ENCODE measurements at places on chromosomes 7 and 10. TPM values are rescaled to one million over a fixed set of nuclear protein-coding genes. Genes with fewer than 3 reads are reported as not detected.

DNA sequence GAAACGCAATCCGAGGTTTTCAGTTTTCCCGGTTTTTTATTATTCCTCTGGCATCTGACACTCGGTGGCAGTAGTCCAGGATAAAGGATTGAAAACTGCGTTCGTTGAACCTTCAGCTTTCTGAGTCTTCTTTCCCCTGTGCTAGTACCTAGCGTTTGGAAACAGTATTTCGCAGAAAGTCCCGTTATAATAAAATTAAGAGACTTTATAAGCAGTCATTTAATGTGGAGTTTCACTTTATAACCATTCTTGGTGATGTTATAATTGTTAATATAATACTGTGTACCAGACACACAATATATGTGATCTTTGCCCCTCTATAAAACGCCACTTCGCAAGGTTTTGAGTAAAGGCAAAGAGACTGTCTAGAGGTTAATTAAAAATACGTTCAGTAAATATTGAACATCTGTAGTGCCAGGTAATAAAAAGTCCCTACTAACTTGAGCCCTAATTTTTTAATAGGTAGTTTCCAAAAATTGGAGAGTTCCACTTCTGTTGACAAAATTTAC is 874 bp downstream of the CISD1 start:
- DNase-seq = no peak

PLEKHS1 gene
- not detected for polyA plus RNA-seq

PRLHR gene
- not detected for polyA plus RNA-seq

DNA sequence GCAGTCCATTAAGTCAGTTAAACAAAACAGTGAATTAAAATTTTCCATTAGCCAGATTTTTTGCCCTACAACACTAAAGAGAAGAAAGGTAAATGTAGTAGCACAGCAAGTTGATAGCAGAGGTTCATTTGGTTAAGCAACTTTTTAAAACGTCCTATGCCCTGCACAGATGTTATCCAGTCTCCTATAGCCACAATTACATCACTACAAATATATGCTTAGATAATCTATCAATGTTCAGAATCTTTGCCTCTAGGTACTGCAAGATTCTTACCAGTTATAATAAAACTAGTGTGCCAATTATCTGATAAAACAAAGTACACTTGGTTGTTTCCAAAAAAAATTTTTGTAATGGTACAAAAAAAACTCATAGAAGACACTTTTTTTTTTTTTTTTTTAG is 175.5 kb upstream of the MYO3A start:
- no peak for DNase-seq

CYP17A1 gene
- polyA plus RNA-seq = not detected

DNA sequence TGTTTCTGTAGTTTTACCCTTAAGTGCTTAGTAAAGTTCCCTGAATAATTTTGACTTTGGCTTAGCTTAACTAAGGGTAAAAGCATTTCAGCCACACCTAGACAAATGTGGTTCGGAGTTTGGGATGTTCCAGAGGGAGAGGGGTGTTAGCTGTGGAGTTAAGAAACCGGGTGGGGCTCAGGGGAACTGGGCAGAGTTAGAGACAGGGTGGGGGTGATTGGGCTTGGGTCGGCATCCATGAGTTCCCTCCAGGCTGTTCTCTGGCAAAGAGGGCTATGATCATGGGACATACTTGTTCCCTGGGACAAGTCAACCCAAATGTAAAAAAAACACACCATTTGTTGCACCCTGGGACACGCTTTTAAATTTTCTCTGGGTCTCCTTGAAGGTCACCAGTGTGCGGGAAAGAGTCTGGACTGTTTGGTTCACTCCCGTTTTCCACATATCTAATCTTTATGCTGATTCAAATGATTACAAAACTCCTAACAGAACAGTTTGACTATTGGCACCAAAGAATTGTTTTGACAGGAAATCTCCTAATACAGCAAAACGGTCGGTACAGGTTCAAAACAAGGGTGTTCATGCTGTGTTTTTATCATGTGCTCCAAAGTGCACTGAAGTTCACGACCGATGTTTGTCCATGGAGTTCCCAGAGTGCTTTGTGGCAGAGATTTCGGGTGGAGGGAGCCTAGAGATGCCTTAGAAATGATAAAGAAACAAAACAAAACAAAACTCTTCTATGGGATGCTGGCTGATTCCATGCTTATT is 56.5 kb downstream of the PLXDC2 start:
- no peak for DNase-seq

GRCh38 chr7:95794917-95795515 is 22.7 kb downstream of the DYNC1I1 start:
- DNase-seq = no peak

DNA sequence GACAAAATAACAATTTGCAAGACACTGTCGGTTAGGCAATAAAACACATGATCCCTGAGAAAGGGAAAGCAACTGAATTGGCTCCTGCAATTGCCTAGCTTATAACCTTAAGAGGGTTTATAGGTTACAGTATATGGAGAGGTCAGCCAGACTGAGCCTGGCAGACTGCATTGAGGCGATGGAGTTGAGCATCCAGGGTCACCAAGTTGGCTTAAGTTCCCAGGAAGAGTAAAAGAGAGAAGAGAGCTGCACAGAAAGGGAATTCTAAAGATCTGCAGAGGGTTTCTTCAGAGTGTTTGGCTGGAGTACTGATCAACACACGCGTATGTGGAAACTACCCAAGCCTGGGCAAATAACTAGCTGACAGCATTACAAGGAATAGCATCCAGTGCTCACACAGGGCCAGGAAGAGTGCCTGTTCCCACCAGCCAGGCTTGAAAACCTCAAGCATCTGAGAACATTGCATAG is 11.2 kb downstream of the ANKMY2 start:
- DNase-seq = no peak

DNA sequence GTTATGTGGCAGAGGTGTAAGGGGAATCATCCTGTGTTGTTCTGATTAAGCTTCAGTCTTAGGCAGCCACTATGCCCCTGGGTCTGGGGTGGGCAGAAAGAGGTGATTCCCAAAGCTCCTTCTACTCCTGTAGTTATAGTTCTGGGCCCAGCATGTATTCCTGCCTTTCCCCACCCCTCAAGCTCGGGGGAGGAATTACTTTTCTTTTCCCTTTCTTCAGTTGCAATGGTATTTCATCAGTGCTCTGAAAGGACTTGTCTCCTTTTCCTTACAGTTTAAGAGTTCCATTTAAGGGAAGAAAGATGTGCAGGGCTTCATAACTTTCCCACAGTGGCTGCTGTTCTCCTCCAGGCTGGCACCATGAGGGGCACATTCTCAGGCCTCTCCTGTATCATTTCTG is 94.2 kb downstream of the MTPAP start:
- no peak for DNase-seq

UCN3 gene
- not detected for polyA plus RNA-seq

Data from BJ (cell line).